Chondrocyte (in vitro differentiated cells): ENCODE measurements at places on chromosomes 5 and 9.

DNA sequence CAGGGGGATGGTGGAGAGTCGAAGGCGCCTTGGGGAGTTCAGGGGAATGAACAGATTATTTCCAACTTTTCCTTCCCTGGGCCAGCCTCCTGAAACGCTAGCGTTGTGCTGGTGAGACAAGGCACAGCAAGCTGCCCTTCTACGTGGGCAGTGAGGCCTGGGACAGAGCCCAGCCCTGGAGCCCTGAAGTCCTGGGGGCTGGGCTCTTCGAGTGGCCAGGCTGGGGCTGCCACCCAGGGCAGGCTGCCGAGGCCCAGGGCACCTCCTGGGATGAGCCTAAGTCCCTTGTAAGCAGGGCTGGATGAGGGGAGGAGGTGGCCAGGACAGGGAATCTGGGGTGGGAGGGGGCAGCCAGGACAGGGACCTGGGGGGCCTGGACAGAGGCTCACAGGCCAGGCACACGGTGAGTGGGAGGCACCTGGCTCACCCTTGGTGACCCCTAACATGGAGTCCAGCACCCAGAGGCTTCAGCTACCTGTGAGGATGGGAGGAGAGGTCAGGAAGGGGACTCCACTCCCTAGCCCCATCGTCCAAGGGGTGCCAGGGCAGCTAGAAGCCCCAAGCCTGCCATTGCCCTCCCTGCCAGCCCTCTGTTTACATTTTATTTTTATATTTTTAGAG is 1.3 kb upstream of the LCN12 start:
- DNase-seq, result no peak

DNA sequence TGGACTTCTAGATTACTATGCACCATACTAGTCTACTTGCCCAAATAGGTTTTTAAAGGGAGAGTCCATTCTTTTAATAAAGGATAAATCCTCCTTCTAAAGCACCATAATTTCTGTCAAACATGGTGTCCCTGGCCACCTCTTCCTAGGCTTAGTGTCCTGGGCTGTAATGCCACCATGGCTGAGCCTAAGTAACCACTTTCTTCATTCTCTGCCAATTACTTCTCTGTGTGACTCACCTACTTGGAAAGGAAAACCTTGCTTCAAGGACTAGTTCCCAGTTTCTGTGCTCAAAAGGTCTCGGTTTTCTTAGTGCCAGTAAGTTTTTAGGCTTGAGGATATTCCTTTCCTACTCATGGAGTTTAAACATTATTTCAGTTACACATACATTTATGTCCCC is 273.4 kb downstream of the DENND1A start:
- no peak for DNase-seq

GRCh38 chr9:114482593-114482992 is 22.7 kb downstream of the WHRN start:
- no peak for DNase-seq

DNA sequence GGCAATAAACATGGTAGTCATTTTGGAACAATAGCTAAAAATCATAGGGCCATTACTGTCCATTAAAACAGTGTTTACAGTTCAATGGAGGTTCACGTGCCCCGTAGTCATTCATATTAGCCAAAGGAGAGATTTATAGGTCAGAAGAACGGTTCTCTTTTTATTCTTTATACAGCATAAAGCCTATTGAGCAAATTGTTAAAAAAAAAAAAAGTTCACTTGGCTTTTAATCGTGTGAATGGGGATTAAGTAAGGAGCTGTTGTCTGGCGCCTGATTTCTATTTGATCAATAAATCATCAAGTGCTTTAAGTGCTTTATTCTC is 69.1 kb upstream of the TBCA start:
- DNase-seq, result no peak

DNA sequence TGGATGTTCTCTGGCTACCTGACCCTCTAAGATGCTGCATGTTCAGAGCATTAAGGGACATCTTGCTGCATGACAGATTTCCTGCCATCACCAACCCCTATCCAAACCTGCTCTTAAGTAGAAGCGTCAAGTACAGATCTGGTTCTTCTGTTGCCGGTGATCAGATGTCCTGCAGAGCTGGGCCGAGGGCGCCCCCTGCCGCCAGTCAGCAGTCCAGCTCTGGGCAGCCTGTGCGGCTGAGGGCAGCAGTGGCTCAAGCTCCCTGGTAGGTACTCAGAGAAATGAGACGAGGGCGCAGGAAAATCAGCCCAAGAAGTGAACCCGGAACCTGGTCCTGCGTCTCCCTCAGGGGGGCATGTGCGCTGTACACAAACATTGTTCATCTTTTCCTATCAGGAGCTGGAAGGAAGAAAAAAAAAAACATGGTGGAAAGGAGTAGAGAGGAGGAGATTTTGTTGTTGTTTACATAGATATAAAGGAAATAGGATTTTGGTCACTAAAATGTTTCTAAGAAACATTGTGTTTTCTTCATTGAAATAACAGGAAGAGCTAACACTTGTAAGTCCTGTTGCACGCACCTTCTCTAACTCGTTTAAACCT is 95.8 kb downstream of the CFAP90 start:
- no peak for DNase-seq

DNA sequence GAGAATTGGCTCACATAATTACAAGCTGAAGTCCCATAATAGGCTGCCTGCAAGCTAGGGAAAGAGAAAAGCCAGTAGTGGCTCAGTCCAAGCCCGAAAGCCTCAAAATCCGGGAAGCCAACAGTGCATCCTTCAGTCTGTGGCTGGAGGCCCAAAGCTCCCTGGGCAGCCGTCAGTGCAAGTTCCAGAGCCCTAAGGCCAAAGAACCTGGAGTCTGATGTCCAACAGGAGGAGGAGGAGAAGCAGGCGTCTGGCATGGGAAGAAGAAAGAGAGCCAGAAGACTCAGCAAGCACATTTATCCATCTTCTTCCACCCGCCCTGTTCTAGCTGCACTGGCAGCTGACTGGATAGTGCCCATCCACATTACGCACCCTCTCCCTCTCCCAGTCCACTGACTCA is 213.4 kb downstream of the GAS1 start:
- DNase-seq, result no peak

GRCh38 chr9:134837529-134837928 is 43.1 kb upstream of the FCN2 start:
- DNase-seq, result no peak

GRCh38 chr5:95803271-95804148 is 19.0 kb downstream of the GLRX start:
- DNase-seq, result no peak
